Stimulated activated CD4-positive, alpha-beta T cell treated with anti-CD3 and anti-CD28 coated beads, Interleukin-2, amount 100 ng/mL, for 4 hours (primary cell): ENCODE measurements at places on chromosomes 6 and 20.

DNA sequence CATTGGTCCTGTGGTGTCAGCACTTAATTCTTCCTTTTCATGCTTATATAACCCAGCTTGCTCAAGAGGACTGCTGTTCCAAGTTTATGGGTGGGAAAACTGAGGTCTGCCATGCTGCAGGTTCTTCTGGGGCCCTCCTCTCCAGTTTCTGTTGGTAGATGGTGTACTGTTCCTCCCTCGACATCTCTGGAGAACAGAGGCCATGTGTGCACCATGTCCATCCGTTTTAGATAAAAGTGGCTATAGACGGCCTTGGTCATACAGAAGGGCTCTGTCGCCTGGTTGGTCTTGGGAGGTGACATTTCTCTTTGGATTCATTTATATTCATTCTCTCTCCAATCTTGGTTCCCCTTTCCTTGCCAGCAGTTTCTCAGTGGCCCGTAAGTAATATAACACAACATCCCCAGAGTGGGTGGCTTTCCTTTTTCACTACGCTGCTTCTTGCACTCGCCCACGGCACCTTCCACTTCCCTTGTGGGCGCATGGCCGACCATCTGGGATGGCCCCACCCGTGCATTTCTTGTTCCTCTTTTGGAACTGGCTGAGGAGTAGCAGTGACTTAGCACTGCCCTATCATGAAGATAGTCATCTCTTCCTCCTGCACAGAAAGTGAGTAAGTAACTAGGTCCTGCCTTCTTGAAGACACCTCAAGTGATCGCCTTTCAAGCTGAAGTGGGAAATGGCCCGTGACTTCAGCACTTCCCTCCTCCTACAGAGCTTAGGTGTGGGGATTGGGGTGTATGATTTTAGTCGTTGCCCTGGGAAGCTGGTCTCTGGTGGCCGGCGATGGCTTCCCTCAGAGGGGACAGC is 94.2 kb downstream of the RREB1 start:
- DNase-seq: no peak

DNA sequence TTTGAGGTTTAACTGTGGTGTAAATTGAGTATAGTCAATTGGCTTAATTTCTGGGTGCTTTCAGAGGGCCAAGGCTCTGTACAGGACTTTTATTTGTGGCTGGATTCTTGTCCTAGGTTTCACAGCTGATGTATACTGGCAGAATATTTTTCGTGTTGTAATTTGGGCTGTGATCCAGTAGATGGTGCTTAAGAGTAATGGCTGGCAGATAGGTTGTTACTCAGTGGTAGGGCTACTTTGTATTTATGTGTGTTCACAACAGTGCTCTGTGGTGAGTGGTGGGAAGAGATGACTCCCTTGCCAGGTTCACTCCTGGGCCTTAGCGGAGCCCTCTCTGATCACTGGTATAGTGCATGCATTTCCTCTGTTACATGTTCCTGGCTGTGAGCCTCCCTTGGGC is 34.5 kb upstream of the FERMT1 start:
- DNase-seq: no peak

DNA sequence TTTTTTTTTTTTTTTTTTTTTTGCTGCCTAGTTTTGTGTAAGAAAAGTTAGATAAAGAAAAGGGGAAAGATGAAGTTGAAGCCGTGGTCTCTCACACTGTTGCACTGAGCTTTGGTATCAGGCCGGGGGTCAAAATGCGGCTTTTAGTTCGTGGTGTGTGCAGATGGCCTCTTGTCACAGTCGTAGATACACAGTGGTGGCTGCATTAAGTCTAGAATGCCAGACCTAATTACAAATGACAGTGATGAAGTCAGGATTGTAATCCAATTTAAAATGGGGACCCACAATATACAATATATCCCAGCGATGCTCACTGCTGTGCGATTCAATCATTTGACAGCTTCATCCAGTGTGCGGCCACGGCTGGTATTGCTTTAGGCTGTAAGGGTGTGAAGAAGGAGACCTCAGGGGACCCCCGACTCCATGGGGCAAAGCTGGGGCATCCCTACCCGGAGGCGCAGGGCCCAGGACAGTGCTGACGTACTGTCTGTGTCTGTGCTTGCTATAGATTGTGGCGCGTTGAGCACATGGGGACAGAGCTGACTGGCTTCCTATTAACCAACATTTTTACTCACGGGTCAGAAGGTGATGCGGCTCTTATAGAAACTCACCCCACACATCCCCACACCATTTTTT is 210.0 kb upstream of the SOX4 start:
- no peak for DNase-seq

- DNase-seq: no peak
Observed at GRCh38 chr20:2984956-2985661, 58.3 kb upstream of the GNRH2 start.

- no peak for DNase-seq
Observed at GRCh38 chr6:162088091-162088490, 639.5 kb downstream of the PRKN start.

DNA sequence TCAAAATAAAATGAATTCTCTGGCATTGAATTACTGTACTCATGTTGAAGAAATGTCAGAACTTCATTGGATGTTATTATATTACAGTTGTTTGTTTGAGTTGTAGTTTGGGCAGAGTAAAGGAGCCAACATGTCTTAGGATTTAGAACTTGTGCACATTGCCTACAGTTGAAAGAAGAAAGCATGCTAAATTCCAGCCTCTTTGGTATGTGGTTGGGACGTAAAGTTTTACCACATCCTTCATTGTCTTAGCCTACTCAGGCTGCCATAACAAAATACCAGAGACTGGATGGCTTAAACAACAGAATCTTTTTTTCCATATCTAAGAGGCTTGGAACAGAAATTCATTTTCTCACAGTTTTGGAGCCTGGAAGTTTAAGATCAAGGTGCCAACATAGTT is 42.4 kb downstream of the HFE start:
- no peak for DNase-seq

GRCh38 chr20:56829788-56830385 is 200.8 kb downstream of the TFAP2C start:
- no peak for DNase-seq

DNA sequence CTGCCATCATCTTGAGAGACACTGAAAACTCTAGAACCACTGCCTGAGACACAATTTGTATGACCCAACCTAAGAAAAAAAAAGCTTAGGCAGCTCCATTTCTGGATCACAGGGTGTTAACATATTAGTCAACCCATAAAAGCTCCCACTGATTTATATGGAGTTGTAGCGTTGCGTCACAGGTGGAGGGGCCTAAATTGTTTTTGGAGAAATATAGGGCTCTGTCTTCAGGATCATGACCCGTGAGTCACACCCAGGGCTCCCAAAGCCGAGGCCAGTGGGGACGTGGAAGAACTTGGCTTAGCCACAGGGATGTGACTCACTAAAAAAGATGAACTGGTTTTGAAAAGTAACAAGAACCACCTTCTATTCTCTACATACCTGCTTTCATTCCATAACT is 116.5 kb upstream of the BMP2 start:
- no peak for DNase-seq

- DNase-seq: no peak
Observed at GRCh38 chr20:52193133-52193532, 1.6 kb upstream of the ZFP64 start.

DNA sequence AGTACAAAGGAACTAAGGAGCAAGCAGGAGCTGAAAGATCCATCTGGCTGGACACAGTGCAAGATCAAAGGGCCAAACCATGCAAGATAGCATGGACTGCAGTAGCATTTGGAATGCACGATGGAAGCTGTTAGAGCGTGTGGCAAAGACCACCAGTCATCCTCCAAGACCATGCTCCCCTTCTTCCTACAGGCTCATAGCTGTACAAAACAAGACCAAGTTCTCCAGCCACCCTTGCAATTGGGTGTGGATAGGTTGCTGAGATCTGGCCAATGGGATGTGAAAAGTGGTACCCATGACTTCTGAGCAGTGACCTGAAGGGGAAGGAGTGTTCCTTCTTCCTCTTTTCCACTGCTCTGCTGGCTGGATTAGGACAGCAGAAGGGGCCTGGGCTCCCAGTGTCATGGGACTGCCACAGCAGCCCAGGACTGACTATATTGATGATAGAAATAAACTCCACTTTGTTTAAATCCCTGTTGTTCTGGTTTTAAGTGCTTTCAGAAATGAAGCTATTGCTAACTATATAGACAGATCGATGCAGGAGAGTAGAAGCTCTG is 64.9 kb downstream of the SLC22A23 start:
- no peak for DNase-seq

- DNase-seq: no peak
Observed at GRCh38 chr6:156890627-156891314, 113.6 kb downstream of the ARID1B start.

DNA sequence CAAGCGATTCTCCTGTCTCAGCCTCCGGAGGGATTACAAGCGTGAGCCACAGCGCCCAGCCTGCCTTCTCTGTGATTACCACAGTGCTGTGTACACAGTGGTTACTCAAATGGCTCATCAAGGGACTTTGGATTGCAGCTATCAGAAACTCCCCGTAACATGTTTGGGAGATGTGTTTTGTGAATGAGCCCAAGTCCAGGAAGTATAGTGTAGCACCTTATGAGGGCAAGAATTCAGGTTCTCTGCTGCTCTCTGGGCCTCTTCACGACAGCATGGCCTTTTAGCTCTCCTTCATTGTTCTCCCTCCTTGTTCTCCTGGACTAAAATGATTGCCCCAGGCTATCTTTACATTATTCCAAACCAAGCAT is 34.1 kb upstream of the RPL7L1 start:
- no peak for DNase-seq

DNA sequence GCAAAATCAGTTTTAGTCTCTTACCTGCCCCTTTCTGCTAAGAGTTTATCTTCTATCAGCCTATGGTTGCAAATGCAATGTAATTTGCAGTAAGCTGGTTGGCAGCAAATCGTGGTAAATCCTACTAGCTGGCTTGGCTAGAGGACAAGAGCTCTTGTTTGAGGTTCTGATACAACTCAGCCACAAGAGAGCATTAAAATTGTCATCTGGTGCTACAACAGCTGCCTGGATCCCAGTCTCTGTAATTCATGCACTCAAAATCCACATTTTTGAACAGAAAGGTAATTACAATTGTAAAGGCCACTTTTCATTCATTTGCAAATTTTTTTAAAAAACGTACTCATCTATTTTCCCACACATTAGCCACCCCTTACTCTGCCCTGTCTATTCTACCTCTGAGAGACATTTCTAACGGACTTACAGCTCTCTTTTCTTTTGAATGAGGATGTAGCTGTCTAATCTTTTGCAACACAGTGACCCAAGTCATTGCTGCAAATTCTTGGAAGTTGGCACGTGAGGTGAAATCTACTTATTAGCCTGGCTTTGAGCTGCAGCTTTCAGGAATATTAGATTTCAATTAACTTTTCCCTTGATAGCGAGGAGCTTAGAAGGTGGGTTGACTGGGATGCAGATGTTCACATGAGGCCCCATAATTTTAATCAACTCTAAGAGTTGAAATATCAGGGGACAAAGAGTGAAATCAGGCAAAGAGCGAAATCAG is 54.0 kb upstream of the FAM184A start:
- DNase-seq: no peak

DNA sequence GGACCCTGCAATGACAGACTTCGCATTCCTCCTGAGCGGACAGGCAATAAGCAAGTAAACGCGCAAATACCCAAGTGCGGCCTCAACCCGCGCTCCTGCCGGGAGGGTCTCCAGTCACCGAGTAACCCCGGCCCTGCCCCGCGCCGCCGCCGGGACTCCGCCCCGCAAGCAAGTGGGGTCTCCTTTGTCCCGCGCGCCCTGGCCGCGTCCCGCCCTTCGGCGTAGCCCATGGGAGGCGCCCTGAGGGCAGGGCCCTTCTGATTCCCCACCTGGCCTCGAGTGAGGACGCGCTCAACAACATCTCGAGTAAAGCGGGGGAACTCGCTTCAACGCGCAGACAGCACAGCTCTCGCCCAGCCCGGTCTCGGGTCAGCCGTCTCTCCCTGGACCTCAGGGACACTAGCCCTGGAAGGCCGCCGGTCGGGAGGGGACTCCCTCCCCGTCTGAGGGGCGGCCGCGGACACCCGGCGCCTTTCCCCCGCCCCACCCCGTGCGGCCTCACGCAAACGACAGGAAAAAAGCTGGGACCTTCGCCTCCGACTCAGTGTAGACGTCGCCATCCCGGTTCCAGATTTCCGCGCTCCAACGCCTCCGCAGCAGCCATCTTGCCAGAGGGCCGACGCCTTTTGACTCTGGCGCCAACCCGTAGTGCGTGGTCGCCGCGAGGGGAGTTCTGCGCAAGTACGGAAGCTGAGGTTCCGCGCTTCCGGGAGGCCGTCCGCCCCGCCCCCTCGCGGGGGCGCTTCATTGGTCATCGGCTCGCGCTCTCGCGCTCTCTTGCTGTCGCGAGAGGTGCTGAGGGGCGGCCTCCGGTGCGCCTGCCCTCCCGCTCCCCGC is 461 bp upstream of the GID8 start:
- DNase-seq: peak; percentile 96

DNA sequence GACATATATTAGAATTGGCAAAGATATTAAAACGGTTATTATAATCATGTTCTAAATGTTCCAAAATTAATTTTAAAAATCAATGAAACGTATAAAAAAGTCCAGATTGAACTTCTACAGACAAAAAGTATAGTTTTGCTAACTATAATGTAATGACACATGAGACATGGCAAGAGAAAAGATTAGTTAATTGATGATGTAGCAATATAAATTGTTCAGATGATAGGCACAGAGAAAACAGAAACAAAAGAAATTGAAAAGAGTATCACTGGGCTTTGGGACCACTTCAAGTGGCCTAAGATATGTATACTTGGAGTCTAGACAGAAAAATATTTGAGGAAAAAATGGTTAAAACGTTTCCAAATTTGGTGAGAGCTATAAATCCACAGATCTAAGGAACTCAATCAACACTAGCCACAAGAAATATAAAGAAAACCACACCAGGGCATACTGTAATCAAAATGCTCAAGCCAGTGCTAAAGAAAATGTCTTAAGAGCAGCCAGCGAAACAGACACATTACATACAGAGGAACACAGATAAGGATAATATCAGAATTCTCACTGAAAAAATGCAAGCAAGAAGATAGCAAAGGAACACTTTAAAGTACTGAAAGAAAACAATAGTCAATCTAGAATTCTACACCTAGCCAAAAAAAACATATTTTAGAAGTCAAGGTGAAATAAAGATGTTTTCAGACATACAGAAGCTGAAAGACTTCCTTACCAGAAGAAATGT is 172.6 kb upstream of the FOXQ1 start:
- DNase-seq: no peak

GRCh38 chr6:21965016-21965415 is 331.8 kb downstream of the PRL start:
- DNase-seq: no peak

DNA sequence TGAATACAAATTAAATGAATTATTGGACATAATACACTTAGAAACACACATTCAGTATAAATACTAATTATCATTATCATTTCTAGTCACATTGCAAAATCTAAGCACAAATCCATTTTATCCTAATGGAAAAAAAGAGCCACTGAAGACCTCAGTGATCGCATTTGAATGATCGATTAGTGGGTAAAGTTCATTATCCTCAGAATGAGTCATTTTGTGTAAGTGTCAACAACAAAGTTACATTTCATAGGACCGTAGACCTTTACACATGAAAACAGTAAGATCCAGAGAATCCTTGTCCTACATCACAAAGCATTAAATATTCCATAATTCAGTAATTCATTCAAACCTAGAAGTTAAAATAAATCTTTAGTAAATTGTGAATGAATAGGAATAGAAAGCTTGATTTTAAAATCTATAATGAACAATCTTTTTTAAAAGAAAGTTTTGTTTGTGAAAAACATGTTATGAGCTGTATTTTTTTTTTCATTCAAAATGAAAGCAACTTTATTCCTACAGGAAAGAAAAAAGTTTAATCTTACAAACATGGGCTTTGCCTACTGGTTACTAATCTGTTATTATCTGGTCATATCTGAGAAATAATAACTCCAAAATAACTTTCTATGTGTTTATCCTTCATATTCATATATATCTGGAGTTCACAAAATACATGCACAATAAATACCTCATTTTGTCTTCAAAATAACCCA is 33.7 kb downstream of the ROS1 start:
- DNase-seq: no peak
